Right ventricle myocardium inferior (tissue), 1 donor: ENCODE measurements at places on chromosomes 13 and 19. TPM values are rescaled to one million over a fixed set of nuclear protein-coding genes. Genes with fewer than 3 reads are reported as not detected.

- no peak for DNase-seq
Measured at GRCh38 chr19:48350856-48351255, 12.9 kb downstream of the TMEM143 start.

DNA sequence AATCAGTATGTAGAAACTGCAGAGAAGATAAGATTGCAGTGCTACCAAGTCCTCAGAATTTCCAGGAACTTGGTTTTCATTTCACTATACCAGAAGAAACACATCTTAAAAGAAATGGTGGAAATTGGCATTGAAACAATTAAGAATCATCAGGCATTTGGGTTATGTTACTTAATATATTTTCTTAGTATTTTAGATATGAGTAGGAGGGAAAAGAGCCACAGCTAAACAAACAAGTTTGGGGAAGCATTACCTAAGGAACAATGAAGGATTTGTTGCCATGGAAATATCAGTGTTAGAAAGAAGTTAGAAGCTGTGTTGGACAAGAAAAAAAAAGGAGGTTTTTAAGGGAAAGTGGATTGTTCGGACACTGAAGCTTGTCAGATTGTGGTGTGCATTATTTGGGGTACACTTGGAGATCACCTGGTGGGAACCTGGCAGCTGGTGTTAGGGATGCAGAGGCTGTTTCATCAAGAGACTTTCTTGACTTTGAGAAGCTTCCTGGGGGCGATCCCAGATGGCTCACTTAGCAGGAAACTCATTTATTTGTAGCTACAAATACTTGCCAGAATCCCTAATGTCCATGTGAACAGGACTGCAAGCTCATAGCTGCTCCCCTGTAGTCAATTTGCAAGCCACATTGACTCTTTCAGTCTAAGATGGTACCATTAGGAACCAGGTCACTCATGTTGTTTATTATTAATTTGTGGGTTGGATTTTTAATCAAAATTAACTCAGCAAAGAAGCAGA lies 246.7 kb downstream of the RFC3 start:
- DNase-seq: no peak

DNA sequence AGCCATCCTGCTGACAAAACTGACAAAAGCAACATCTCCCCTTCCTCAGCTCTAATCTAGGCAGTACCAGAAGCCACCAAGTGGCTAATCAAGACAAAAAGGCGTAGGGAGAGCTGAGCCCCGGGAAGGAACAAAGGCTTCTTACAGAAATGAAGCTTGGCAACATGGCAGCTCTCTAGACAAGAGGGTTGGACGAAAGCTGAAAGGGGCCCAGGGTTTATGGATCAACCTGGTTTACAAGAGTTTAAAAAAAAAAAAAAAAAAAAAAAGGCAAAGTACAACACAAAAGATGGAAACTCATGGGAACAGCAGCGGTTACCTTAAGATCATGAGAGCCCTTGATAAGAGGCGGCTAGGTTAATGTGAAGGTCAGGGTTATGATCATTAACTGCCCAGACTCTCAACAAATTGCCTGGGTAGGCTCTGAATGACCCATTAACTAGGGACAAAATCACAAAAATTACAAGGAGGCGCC lies 14.0 kb downstream of the ZC3H4 start:
- DNase-seq: no peak

- no peak for DNase-seq
Measured at GRCh38 chr13:113495494-113496210, 5.1 kb upstream of the DCUN1D2 start.

- DNase-seq: no peak
Measured at GRCh38 chr19:51125421-51126075, 842 bp downstream of the SIGLEC9 start.

GRCh38 chr19:33953023-33953422 lies 156.4 kb downstream of the KCTD15 start:
- no peak for DNase-seq

DNA sequence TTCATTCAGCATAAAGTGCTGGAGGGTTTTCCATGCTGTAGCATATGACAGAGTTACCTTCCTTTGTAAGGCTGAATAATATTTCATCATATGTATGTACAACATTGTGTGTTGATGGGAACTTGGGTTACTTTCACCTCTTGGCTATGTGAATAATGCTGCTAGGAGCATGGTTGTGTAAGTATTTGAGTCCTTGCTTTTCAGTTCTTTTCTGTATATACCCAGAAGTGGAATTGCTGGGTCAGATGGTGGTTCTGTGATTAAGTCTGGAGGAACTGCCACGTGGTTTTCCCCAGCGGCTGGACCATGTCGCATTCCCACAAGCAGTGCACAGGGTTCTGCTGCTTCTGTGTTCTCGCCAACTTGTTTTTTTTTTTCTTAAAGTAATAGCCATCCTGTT lies 101.2 kb upstream of the TEX29 start:
- DNase-seq: no peak

- no peak for DNase-seq
Measured at GRCh38 chr13:40667622-40667978, 1.2 kb upstream of the FOXO1 start.

DNA sequence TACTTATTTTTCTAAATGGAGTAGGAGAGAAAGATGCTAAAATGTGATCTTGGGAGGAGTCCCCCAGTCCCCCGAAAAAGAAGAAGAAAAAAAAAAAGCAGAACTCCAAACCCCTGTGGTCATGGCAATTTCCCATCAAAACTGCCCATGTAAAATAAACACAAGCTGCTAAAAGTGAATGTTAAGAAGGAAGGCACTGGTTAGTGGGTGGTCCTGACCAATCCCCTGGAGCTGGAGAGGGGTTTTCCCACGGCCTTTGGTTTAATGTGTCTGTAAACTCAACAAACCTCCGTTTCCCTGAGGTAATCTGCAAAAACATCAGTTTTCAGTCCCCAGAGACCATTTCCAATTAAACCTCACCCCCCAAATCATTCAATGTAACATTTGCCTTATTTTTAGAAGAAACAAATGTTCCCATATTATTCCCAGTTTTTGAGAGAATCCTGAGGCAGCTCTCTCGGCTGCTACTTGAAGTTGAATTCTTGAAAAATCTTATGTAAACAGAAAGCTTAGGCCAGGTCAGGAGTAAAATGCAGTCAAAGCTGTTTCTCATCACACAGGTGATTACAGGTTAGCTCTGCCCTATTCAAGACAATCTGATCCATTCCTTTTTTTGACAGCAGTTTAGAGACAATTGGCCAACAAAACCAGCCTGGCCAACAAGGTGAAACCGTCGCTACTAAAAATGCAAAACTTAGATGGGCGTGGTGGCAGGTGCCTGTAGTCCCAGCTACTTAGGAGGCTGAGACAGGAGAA lies 17.0 kb downstream of the RAB3D start:
- DNase-seq: no peak

DNA sequence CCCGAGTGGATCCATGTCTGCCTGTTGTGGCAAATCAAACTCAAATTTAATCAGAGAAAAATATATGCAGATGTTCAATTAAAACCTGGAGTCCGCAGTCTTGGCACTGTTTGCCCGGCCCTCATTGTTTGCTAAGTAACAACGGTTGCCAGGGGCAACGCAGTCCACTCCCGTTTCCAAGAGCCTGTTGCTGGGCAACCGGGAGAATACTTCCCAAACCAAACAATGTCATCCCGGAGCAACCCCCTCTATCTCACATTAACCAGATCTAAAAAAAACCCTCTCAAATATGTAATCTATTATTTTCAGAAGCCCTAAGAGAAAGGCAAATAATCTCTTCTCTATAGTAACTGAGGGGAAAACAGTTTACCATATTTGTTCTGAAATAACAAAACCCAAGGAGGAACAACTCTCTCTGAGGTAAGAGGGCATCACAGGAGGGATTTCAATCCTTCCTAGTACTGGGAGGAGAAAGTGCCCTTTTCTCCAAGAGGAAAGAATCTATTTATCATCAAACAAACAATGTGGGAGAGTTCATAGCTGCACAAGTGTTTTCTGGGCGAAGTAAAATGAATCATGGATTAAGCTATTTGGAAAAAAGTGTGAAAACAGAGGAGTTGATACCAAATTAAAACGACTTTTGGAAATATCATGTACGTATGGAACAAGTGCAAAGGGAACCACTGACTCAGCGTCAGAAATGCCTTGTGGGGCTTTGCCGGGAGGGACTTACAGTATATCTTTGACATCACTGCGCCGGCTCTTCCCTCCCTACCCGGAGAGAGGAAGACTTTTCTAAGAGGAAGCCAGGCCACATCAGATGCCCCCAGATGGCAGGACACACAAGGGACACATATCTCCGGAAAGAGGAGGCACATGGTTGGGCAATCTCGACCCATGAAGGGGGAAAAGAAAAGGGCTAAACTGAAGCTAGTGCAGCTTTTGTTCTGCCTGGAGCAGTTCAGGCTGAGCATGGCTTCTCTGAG lies 43.3 kb downstream of the RFX2 start:
- DNase-seq: peak; percentile 98

DNA sequence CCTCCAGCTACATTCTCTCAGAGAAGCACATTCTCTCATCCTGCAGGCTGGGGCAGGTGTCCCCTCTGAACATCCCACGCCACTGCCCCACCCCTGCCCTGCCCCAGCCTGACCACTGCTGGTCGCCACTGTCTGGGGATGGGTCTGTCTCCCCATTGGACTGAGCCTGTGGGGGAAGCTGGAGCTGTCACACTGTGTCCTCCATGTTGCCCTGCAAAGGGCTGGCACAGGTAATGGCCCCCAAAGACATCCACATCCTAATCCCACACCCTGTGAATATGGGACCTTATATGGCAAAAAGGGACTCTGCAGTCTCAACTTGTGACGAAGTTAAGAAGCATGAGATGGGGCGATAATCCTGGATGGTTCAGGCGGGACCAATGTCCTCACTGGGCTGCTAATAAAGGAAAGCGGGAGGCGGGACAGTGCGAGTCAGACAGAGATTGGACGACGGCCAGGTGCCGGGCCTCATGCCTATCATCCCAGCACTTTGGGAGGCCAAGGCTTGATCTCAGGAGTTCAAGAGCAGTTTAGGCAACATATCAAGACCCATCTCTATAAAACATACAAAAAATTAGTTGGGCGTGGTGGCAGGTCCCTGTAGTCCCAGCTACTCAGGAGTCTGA lies 9.1 kb downstream of the AP2S1 start:
- DNase-seq: no peak

DNA sequence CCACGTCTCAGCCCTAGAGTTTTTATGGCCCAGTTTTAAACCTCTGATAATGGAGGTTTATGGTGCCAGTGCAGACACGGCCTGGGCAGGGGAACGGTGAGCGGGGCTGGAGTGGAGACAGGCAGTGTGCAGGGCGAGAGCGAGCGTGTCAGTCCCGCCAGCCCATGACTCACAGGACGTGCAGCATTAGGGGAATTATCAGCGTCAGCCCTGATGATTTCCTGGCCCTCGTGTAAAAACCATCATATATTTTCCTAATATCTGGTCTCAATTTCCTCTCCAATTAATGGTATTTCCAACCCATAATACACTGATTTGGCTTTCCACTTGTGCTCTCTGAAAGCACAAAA lies 104.6 kb upstream of the VSTM2B start:
- DNase-seq: no peak

DNA sequence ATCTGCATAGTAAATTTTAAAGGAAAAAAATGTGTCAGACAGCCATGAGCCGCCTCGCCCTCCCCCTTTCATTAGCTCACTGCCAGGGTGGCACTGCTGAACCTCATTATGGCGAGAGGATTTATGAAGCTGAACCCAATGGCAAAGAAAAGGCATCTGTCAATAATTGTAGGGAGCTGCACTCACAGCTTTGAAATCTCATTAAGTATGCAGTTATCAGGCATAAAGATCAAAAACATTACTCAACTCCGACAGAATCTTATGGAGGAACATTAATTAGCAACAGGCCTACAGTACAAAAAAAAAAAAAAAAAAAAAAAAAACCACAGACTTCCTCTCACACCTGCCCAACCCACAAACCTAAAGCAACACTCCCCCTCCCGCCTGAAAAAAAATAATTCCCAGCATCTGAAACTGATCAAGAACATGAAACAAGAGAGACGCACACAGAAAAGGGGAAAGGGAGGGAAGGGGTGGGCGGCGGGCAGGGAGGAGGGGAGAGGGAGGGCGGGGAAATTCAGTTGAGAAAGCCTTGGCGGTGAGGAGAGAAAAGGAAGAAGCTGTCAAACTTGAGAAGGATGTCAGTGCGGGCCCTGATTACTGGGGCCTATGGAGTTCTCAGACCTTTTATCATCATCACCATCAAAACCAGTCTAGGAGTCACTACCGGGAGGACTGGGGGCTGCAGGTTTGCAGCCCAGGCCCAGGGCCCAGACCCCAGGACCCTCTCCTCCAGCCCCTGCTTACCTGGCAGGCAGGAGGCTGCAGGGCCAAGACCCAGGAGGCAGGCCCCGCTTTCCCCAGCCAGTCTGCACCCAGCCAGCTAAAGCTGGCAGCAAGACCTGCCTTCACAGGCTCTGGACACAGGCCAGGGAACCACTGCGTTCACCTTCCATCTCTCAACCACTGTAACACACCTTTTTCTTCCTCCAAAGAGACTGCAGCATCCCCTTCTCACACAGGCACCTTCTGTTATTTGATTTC lies 8.9 kb downstream of the TSHZ3 start:
- DNase-seq: no peak

The PEAK3 gene
- total RNA-seq: 0.68 TPM

DNA sequence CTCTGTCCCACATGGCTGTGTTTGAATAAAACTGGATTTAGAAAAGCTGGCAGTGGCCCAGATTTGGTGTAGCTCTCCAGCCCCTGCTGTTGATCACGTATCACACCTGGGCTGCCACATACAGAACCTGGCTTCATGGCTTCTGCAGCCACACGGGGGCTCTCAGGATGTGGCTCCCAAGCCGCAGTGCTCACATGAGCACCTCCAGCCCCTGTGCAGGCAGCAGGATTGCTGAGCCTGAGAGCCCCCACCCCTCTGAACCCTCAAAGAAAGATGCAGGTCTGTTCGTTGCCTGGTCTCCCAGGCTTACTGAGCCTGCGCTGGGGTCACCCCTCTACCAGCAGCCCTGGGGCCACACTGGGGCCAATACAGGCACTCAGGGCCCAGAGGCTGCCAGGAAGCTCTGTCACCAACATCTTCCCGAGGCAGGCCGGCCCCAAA lies 2.7 kb downstream of the PLEKHF1 start:
- DNase-seq: no peak

The ZNF443 gene
- 1.9 TPM for total RNA-seq

DNA sequence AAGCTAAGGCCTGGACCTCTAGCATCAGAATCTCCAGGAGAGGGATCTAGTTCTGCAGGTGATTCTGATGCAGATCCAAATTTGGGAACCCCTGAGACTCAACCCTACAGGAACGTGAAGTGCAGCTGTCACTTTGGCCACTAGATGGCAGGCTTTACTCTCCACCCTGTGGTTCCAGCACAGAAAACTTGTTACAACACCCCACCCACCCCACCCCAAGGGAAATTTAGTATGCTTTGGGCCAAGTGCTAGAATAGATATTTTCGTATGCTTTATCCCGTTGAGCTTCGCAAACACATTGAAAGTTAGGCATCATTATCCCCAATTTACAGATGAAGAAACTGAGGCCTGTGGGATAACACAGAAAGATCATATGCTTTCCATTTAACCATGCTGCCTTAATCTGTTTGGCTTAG lies 232.0 kb downstream of the B3GLCT start:
- no peak for DNase-seq

The PDX1 gene
- not detected for total RNA-seq

DNA sequence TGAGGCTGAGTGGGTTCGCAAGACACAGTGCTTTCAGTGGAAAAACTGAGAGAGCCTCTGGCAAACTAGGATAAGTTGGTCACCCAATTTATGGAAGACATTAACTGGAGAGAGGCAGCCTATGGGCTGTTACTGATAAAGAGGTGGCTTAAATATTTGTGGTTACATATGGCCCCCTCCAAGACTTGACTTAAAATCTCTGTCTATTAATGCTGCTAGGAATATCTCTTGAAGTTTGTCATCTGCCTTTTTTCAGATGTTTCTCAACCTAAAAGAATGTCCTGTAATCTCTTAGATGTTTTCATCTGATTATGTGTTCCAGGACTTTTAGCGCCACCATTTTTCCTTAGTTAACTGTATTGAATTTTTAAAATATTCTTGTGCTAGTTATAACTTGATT lies 54.6 kb downstream of the NAA16 start:
- no peak for DNase-seq

The CFD gene
- total RNA-seq: 655 TPM
